ENCODE measurements at places on chromosomes 12 and 14.
A peak's percentile ranks its signal among the peaks of the same experiment; 100 is the strongest.

- no peak for ATAC-seq
Observed at GRCh38 chr14:44204061-44204835, 302.8 kb downstream of the FSCB start.

GRCh38 chr12:9797722-9798619 lies 29.3 kb upstream of the KLRF1 start:
- ATAC-seq = no peak

DNA sequence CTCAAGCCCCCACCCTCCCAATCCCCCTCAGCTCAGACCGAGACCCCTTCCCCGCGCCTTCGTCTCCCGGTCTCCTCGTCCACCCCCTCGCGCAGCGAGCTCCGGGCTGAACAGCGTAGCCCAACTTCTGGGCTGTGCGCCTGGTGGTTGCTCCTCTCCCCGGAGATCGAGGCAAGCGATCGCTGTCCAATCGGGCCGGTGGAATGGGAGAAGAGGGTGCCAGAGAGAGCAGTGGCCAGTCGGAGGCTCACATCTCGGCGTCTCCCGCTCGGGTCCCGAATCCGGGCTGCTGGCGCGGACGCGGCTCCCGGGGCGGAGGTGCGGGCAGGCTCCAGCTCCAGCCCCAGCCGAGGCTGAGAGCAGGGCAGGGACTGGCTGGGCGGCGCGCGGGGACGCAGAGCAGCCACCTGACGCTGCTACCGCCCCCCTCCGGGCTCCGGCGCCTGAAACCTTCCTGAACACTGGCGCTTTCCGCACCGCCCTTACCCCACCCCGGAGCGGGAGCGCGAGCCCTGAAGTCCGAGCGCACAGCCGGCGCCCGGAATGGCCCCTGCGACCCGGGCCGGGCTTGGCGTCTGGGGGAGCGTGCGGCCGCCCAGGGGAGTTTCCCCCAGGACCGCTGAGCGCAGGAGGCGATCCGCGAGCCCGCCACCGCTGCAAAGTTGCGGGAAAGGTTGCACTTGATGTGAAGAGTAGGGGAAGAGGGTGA lies 508 bp upstream of the KCNH5 start:
- ATAC-seq = peak; percentile 29

DNA sequence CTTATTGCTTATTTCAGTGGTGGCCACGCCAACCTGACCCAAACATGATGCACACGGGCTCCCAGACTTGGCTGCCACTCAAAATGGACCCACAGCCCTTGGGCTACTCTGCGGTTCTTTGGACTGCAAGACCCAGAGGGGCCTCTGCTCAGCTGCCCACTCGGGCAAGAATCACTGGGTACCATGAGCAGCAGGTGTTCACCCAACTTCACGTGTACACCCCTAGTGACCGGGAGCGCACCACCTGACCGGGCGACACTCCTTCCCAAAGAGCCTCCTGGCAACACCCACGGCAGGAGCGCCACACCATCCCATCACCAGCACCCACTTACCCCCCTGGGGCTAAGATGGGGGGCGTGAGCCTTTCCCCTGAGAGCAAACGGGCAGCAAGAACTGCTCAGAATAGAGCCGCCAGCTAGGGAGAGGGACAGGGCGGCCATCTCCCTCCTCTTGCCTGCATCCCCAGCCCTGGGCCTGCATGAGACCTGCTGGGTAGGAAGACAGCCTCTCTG lies 32.0 kb downstream of the CCNK start:
- ATAC-seq = no peak

- ATAC-seq = peak; percentile 52
Observed at GRCh38 chr14:85607651-85608081, 77.7 kb downstream of the FLRT2 start.

- no peak for ATAC-seq
Observed at GRCh38 chr14:71658261-71658860, 273.9 kb upstream of the RGS6 start.

GRCh38 chr12:2583091-2583497 lies 211.7 kb upstream of the FKBP4 start:
- peak; percentile 82 for ATAC-seq

DNA sequence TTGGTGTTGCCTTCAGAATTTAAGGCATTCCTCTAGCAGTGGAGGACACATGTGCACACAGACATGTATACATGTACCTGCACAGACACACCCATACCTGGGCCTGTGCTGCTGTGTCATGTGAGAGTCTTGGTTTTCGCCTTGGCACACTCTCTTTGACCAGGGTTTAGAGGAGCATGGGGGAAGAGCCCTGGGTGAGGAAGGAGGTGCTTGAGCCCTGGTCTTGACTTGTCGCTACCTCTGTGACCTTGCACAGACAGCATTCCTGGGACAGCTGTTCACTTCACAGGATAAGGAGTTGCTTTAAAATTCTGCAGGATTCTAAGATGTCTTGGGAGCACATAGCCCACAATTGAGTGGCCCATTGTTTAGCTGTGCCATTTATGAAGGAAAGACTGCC lies 94.7 kb downstream of the DDX51 start:
- no peak for ATAC-seq

- no peak for ATAC-seq
Observed at GRCh38 chr14:28756884-28757570, 9.6 kb upstream of the FOXG1 start.

DNA sequence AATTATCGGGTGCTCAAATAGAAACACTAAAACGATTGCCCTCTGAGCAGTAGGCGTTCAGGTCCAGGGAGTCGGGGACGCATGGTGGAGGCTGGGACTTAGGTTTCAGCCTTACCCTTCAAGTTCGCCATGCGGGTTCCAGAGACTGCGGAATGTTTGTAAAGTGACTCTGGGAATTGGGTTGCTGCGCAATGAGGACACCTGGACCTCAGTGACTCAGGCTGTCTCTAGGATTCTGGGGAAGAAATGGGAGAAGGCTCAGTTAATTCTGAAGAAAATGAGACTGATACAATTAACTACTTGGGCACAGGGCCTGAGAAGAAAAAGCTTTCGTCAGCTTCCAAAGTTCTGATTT lies 1.1 kb downstream of the LGALS3 start:
- ATAC-seq = no peak

DNA sequence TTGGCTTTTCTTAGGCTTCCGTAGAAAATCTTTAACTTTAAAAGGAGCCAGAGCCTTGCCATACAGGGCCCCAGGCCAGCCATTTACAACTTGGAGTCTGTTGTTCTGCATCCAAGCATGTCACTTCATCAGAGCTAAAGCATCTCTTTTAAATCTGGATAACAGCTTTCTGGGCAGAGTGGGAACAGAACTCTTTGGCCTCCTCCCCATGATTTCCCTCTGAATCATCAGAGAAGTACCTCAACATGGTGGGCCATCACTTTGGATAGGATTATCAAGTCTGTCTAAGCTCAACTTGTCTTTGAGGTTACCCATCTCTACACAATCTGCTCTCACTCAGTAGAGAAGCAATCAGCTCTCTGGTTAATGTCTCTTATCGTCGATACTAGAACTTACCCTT lies 170.9 kb downstream of the SLC6A15 start:
- ATAC-seq = no peak

DNA sequence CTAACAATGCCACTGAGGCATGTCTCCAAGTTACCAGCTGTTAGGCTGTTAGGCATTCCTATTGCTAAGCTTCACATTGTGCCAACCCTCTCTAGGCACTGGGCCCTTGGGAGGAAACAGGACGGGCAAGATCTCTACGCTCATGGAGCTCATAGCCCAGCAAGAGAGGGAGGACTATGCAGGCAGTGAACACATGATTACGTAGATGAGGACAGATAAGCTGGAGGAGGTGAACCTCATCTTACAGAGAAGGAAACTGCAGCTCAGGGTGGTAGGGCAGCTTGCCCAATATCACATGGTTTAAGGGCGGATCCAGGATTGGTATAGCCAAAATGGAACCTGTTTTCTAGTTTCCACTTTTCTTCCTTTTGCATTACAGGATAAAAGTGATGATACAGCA lies 7.8 kb downstream of the UBE3B start:
- no peak for ATAC-seq

- no peak for ATAC-seq
Observed at GRCh38 chr12:57471661-57472060, 8.0 kb downstream of the ARHGAP9 start.

- no peak for ATAC-seq
Observed at GRCh38 chr12:30996255-30996654, 69.7 kb downstream of the TSPAN11 start.

DNA sequence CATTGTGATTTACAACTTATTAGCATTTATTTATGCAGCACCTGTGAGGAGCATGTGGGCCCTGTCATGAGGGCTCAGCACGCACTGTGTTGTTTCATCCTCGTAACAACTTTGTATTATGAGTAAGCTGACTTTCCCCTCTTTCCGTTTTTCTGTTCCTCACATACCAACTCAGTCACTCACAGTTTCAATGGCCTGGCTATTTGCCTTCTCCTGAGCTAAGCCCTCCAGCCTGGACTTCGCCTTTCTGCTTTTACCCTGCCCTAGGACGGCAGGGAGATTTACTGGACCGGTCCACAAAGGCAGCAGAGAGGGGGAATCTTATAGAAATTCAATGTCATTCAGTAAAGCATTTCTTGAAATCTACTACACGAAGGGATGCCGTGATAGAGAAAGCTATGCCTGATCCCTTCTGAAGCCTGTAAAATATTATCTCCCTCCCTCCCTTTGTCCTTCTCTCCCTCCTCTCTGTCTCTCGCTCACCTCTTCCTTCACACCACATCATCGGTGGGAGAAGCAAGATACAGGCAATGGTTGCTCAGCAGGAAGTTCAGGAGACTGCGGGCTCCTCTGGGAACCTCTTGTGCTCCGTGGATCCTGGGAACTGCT lies 219.2 kb upstream of the TBX3 start:
- ATAC-seq = no peak

DNA sequence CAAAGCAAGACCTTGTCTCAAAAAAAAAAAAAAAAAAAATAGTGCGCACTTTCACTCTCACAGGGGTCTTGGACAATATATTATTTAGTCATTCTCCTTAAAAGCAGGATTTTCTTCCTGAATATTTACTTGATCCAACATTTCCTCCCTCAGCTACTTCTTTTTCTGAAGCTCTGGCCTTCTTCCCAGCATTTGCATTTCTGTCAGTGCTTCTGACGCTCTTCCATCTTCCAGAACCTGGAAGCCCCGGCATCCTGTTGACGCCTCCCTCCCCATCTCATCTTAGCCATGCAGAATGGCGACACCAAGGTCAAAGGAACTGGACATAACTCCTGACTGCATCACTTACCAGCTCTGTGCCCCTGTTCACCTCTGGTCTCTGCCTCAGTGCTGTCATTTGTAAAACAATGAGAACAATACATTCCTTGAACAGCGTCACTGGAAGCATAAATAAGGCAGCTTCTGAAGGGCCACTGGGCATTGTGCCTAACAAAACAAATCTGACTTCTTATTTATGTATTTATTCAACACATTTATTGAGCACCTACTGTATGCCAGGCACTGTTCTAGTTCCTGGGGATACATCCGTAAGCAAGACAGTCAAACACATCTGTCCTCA lies 90.9 kb upstream of the MDM1 start:
- no peak for ATAC-seq

GRCh38 chr14:21090940-21091663 lies 7.4 kb downstream of the ZNF219 start:
- no peak for ATAC-seq

DNA sequence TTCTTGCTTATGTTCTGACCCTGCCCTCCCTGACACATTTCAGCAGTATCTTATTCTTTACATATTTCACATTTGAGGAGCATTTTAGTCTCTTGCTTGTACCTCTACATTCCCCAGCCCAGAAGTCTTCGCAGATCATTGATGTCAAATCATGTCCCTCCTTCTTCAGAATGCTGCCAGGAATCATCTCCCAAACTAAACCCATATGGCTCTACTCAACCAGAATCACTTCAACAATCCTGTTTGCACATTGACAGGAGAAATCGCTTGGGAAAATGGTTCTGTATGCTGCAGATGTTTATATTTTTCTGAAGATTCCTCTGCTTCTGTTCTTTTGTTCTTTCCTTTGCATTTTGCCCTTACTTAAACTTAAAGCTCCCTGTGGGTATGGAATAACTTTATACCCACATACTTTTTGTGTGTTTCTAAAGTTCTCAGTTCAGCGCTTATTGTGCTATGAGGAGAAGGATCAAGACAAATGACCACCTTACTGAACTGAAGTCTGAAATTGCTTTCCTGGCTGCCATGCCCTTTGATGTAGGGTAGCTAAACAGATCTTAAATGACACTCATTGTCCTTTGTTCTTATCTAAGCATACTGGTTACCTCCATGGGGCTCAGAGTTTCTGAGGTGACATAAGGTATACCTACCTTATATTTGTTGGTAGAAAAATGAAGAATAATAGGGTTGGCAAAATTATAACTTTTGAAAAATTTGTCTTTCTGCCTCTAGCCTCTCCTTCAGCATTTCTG lies 134.6 kb downstream of the SLC25A21 start:
- ATAC-seq = no peak

- no peak for ATAC-seq
Observed at GRCh38 chr14:44778604-44779003, 183.1 kb downstream of the KLHL28 start.

- no peak for ATAC-seq
Observed at GRCh38 chr12:102962532-102962931, 5.1 kb downstream of the ASCL1 start.

- no peak for ATAC-seq
Observed at GRCh38 chr14:104112113-104112505, 26.3 kb upstream of the KIF26A start.

DNA sequence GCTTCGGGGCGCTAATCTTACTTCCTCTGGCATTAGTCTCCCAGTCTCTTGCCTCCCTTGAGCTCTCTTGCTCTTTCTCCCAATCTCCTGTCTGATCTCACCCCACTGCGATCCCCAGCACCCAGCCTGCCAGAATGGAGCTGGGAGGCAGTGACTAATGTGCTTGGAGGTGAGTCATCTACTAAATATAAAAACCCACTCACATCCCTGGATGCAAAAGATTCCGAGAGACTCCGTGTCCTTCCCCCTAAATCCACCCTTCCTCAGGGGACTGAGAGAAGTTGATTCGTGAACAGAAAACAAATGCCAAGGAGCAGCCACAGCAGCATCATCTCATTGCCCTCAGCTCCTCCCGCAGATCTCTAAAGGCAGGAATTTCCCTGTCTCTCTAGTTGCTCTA lies 45.7 kb upstream of the KCNA5 start:
- ATAC-seq = peak; percentile 64

- no peak for ATAC-seq
Observed at GRCh38 chr14:63857466-63858030, 4.7 kb downstream of the SYNE2 start.

DNA sequence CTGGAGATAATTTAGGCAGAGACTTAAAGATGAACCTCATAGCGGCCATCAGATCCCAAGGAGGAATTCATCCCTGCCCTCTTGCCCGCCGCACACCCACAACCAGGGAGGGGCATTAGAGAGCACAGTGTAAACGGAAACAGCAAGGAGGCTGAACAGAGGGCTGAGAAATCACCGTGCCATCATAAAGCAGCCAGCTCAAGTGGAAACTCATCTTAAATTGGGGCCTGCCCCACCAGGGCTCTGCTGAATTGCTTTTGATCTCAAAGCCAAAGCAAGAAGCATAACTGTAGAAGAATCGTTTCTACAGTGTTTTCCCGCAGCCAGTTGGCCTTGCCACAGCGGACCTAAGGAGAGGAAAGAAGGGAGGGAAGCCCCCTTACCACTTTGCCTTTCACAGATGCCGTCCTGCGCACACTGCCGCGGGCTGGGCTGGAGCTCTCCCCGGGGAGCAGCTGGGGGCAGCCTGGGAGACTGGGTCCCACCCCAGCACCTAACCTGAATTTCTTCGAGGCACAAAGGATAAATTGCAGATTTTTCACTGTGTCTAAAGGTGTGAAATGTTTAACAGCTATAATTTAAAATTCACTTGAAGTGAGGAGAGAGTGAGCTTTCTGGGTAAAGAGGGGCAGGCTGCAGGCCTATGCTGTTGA lies 51.8 kb upstream of the MMP17 start:
- no peak for ATAC-seq

GRCh38 chr12:110693731-110694130 lies 4.8 kb upstream of the HVCN1 start:
- no peak for ATAC-seq

All from gastroesophageal sphincter (tissue), 4 donors.